HCT116 (cell line): ENCODE measurements at places on chromosomes 12 and 14. TPM values are rescaled to one million over a fixed set of nuclear protein-coding genes. Genes with fewer than 3 reads are reported as not detected.

CIROP gene
- not detected for total RNA-seq

SERPINA3 gene
- total RNA-seq, result 4.3 TPM

APEX1 gene
- 235 TPM for total RNA-seq

LMBR1L gene
- total RNA-seq, result 44.4 TPM

SAMD15 gene
- 1.9 TPM for total RNA-seq

BIN2 gene
- 0.22 TPM for total RNA-seq

TIMM9 gene
- 40.7 TPM for total RNA-seq

KRT79 gene
- not detected for total RNA-seq

POTEG gene
- total RNA-seq, result not detected

SLC38A4 gene
- total RNA-seq, result not detected

SIRT4 gene
- total RNA-seq, result 2.8 TPM

APOF gene
- 0.17 TPM for total RNA-seq

KRT72 gene
- total RNA-seq, result 0.17 TPM

PAH gene
- total RNA-seq, result 2.8 TPM
